NCI-H2107 (cell line): ENCODE measurements at places on chromosomes 7 and 10.

DNA sequence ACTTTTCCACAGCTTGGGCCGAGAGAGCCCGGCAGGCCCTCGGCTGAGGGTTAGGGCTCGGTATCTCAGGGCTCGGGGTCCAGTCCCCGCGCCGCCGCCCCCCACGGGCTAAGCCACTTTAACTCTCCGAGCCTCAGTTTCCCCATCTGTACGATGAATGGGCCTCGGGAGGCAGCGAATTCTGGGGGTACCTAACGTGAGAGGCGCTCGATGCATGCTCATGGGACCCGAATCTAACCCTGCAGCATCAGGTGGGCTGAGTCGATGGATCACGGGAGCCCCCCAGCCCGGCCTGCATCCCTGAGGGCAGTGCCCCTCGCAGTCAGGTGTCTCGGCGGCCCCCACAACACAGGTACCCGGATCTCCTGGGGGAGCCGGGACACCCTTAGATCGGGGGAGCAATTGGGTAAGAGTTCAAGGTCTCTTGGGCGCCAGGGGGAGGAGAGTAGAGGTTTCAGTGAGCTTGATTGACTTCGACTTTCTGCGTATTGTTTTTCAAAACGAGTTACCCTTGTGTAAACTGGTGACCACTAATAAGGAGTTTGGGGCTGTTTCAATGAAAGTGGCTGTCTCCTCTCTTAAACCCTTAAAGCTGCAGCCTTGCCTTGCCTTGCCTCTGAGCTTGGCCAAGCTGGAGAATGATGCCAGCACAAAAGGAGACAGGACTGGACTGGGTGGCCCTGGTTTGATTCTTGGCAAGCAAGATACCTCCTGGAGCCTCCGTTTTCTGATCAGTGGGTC, 631 bp downstream of the POR start:
- DNase-seq, result no peak

GRCh38 chr10:70510453-70510852, 31.9 kb downstream of the PALD1 start:
- DNase-seq, result no peak

GRCh38 chr7:149285603-149286002, 23.6 kb downstream of the ZNF783 start:
- DNase-seq, result no peak

DNA sequence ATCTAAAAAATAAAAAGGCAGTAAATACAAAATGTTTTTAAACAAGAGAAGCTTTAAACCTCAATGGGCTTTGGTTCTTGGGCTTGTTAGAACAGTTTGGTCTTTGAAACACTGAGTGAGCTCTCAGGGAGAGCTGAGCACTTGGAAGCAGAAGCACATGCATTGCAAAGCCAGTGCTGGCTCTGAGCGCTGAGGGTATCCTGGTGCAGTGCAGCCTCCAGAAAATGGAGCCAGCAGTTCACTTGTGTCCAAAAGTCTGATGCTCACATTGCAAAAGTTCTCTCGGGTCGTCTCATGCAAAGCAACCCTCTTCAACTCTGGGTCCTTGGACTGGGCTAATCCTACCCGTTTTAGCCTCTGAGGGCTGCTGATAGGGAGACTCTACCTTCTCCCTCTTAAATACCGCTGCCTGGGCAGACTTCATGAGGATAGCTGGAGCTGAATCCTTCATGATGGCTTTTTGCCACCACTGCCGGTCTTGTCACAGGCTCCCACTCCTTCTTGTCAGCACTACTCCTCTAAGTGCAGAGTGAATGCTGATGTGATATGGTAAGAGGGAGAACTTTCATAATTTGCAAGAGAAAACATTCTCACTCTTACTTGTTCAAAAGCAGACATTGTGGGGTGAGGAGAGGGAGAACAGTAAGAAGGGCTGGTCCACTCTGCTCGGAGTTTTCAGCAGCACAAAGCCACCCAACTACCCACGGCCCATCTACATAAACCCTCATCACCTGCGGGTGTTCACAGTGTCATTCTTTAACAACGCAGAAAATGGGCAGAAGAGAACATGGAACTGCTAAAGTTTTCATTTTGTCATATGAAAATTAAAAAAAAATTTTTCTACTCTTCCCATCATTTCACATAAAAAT, 42.2 kb upstream of the BMPER start:
- no peak for DNase-seq

DNA sequence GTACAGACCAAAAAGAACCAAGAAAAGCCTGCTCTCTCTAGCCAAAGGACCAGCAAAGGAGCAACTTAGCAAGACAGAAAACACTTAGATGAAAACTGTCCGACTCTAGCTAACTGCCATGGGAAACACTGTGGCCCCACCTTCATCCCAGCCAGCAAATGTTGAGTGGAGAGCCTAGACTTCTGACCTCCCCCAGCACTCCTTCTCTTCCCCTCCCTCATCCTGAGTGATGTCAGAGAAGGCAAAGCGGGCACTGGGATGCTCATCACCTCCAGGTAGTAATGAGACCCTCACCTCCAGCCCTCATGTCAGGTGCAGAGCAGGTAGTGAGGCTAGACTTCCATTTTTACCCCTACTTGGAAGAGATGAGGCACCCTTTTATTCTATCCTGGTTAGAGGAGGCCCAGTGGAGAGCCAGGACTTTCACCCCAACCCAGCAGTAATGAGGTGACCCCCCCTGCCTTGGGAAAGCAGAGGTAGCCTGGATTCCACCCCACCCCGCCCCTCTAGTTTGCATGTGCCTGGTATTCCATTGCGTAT, 16.9 kb downstream of the CUZD1 start:
- no peak for DNase-seq

- no peak for DNase-seq
Measured at GRCh38 chr10:85032981-85033380, 704.6 kb downstream of the CCSER2 start.

DNA sequence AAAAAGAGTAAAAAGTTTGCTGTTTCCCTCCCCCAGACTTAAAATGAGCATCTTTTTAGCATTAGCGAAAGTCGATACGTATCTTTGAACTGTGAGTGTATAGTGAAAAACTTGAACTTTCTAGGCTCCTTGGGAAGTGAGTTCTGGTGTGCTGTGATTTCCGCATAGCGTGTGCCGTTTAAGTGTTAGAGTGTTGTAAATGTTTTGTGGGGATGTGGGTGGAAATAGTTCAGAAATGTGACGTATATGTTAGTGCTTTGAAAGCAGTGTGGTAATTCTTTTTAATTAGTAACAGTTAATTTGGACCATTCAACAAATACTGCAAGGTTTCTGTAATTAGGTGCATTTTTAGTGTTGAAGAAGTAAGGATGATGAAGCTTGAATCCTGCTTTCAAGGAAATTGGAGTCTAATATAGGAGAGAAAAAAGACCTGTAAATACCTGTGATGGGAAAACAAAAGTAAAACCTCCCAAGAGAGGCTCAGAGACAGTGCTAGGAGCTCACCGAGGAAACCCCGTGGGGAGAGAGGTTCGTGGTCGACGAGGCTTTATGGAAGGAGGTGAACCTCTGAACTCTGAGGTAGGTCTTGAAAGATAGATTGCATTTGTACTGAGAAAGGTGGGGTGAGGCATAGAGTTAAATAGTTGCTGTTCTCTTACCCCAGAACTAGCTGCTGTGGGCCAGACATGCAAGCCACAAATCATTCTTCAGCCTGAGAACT, 40.8 kb downstream of the RBM33 start:
- DNase-seq, result no peak

DNA sequence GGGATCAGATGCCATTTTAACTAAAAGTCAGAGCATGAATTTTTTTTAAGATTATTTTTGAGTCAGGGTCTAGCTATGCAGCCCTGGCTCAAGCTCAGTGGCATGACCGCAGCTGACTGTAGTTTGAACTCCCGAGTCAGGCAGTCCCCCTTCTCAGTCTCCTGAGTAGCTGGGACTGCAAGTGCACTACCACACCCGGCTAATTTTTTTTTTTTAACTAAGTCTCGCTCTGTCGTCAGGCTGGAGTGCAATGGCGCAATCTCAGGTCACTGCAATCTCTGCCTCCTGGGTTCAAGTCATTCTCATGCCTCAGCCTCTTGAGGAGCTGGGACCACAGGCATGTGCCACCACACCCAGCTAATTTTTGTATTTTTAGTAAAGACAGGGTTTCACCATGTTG, 7.8 kb downstream of the TAS2R41 start:
- no peak for DNase-seq

DNA sequence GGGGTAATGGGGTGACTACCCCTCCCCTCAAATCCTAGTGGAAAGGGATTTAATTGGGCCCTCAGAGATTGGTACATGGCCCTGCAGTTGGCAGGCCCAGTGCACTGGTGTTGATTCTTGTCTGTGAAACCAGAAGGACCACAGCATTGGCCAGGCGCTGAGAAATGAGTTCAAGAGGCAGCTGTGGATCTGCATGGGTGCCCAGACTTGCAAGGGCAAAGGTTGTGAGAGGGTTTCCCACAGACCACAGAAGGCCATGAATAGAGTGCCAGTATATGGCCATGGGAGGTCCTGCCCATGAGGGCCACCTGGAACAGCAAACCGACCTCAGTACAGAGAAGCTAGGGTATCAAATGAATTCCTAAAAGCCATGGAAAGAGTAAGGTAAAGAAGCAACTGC, 32.9 kb downstream of the TMEM168 start:
- no peak for DNase-seq
